ENCODE measurements at places on chromosomes 6 and 20. TPM values are rescaled to one million over a fixed set of nuclear protein-coding genes. Genes with fewer than 3 reads are reported as not detected.

- peaks cover 52% of the 10 kb centered on the region for H3K4me1 ChIP-seq
- H3K36me3 ChIP-seq: peaks cover 41% of the 10 kb centered on the region
- no peak overlapping the region for H3K27ac ChIP-seq
- no peaks in the 10 kb centered on the region for H3K27me3 ChIP-seq
- peak; percentile 60 for DNase-seq
- no peak overlapping the region for H3K4me3 ChIP-seq
These were observed 447 bp downstream of the MCM3 start for GRCh38 chr6:52284131-52284459.

DNA sequence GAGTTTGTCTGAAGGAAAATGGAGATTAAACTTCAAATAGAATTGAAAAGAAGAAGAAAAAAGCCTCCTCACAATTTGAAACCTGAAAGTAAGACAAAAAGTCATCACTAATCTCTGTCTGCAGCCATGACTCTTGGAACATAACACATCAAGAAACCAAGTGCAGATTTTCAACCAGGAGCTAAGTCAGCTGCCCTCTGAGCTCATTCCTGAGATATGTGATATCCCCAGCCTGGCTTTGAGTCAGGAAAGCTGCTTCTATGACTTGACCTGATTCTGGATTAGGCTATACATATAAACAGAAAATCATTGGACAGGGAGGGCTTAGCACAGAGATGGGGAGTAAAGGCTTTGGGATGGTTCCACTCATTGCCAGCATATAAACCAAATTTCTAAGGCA, 891.4 kb downstream of the TFAP2A start:
- H3K4me1 ChIP-seq: no peaks in the 10 kb centered on the region
- no peak overlapping the region for H3K27ac ChIP-seq
- no peak overlapping the region for H3K4me3 ChIP-seq
- no peak for DNase-seq
- no peaks in the 10 kb centered on the region for H3K27me3 ChIP-seq
- no peaks in the 10 kb centered on the region for H3K36me3 ChIP-seq

DNA sequence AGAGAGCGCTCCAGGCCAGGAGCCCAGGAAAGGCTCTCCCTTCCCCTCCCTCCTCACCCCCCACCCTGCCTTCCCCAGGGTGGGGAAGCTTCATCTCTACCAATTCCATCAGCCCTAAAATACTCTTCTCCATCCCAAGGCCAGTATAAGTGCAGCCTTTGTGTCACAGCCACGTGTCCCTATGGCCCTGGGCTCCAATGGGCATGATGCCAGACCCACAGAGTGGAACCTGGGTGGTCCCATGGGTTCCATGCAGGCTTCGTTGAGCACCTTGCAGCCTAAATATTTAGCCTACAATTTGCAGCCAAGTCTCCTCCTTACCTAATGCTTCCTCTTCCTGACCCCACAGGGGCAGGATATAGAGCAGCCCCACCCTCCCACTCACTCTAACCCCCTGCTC, 976 bp upstream of the MATN4 start:
- peaks cover 40% of the 10 kb centered on the region for H3K27me3 ChIP-seq
- no peak overlapping the region for H3K27ac ChIP-seq
- H3K36me3 ChIP-seq: no peaks in the 10 kb centered on the region
- no peak for DNase-seq

- H3K36me3 ChIP-seq: peaks cover 15% of the 10 kb centered on the region
- peak overlapping the region; percentile 81 for H3K4me3 ChIP-seq
- peak; percentile 29 for DNase-seq
- no peak overlapping the region for H3K27ac ChIP-seq
- peaks cover 38% of the 10 kb centered on the region for H3K4me1 ChIP-seq
- H3K27me3 ChIP-seq: no peaks in the 10 kb centered on the region
These were observed 659 bp downstream of the TAF4 start for GRCh38 chr20:62064770-62065673.

DNA sequence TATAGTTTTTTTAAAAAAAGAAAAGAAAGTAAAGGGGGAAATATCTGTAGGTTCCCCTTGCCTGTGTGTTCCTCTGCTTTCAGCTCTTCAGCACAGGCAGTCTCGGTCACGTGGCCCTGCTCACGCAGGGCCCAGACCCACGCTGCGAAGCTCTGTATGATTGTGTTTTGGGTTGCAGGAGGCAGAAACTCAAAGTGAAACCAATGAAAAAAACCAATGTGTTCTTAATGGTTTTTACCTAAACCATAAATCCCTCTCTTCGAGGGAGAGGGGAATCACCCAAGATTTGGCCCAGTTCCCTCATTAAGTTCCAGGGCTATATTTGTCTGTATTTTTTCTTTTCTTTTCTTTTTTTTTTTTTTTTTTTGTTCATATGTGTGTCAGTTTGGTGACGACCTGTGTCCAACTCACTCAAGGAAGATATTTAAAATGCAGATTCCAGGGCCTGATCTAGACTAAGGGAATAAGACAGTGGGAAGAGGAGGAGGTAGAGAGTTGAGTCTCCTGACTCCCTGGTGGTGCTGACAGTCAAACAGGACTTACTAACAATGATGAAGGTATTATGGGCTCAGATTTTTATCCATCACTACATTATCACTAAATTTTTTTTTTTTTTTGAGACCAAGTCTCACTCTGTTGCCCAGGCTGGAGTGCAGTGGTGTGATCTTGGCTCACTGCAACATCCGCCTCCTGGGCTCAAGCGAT, 33.8 kb upstream of the RREB1 start:
- H3K4me3 ChIP-seq: no peak overlapping the region
- no peaks in the 10 kb centered on the region for H3K36me3 ChIP-seq
- peaks cover 40% of the 10 kb centered on the region for H3K27me3 ChIP-seq
- DNase-seq: peak; percentile 79

DNA sequence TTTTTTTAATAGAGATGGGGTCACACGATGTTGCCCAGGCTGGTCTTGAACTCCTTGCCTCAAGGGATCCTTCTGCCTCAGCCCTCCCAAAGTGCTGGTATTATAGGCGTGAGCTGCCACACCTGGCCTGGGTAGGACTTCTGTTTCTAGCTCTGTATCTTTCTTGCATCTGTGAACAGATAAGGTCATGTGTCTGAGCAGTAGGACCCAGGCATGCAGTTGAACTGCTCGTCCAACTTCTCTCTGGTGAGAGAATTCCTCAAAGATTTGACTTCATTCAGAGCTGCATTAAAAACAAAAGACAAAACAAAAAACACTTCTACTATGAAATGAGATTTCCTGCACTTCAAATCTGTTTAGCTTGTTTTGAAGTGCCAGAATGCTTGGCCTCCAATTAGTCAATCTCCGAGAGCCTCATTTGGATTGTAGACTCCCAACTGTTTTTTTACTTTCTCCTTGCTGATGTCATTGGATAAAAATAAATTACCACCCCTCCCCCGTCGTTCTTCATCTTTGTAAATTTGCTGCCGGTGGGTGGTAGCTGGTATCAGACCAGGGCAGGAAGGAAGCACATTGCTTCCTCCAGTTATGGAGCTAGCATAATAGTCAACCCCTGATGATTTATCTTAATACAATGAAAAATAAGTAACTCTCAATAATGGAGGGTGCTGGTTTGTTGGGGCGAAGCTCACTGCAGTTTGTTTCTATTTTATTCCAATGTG, 17.6 kb downstream of the CD109 start:
- DNase-seq: no peak
- no peak overlapping the region for H3K27ac ChIP-seq
- H3K27me3 ChIP-seq: no peaks in the 10 kb centered on the region

- H3K36me3 ChIP-seq: no peaks in the 10 kb centered on the region
- no peaks in the 10 kb centered on the region for H3K27me3 ChIP-seq
- no peaks in the 10 kb centered on the region for H3K4me1 ChIP-seq
- H3K27ac ChIP-seq: no peak overlapping the region
- no peak for DNase-seq
These were observed 218.1 kb upstream of the MCHR2 start for GRCh38 chr6:100212131-100212530.

DNA sequence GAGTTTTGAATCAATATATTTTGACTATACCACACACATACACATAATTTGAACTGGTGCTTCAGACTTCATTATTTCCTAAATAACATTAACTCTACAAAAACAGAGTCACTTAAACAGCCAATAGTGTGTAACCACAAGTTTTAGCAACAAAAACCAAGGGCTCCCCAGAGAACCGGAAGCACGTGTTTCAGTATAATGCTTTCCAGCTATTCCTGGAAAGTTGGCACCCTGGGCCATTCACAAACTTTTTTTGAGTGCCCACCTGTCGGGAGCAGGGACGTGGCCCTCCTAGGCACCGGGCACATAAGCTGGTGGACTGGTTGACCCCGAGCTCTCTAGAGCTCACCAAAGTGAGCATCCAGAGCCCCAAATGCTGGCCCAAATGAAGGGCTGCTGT, 1.9 kb upstream of the SLC35D3 start:
- H3K27ac ChIP-seq: no peak overlapping the region
- DNase-seq: peak; percentile 21
- H3K4me1 ChIP-seq: peaks cover 29% of the 10 kb centered on the region
- peaks cover 56% of the 10 kb centered on the region for H3K27me3 ChIP-seq

DNA sequence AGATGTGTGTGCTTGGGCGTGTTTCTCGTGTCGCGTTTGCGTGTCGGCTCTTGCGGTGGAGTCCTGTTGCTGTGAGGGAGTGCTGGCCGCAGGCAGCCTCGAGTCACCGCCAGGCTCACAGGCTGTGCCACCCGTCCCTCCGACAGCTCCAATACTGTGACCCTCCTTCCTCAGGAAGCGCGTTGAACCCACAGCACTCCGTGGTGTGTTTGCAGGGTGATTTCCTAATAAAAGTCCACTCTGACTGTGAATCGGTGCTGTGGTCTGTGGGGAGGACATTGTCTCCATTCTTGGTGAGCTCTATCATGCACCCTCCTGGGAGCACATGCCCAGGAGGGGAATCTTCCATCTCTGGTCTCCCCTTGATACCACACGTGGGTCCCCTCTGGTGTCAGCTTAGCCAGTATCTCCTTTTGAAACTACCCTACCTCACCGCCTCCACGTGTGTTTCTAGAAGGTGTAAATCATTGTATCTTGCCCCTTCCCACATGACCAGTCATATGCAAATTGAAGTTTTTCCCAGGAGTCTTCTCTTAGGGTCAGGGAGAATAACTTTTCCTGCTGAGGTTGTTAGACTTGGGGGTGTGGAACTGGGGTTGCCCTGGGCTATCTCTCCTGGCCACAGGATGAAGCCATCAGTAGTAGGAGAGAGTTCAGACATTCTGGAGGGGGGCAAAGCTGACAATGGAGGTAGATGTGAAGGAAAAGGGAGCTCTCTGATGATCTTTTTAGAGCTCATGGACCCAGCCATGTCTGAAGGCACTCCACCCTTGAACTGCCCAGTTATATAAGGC, 13.3 kb upstream of the PCMTD2 start:
- DNase-seq: no peak
- H3K27ac ChIP-seq: no peak overlapping the region
- no peaks in the 10 kb centered on the region for H3K36me3 ChIP-seq
- H3K4me1 ChIP-seq: peaks cover 2% of the 10 kb centered on the region
- H3K4me3 ChIP-seq: no peak overlapping the region

- no peak for DNase-seq
- H3K4me3 ChIP-seq: no peak overlapping the region
- no peaks in the 10 kb centered on the region for H3K4me1 ChIP-seq
- H3K36me3 ChIP-seq: no peaks in the 10 kb centered on the region
- no peak overlapping the region for H3K27ac ChIP-seq
These were observed 39.5 kb downstream of the DCBLD1 start for GRCh38 chr6:117521791-117522502.

GRCh38 chr6:88538130-88538706, 372.1 kb upstream of the CNR1 start:
- H3K4me1 ChIP-seq: no peaks in the 10 kb centered on the region
- H3K27me3 ChIP-seq: peaks cover 9% of the 10 kb centered on the region
- no peak overlapping the region for H3K27ac ChIP-seq

DNA sequence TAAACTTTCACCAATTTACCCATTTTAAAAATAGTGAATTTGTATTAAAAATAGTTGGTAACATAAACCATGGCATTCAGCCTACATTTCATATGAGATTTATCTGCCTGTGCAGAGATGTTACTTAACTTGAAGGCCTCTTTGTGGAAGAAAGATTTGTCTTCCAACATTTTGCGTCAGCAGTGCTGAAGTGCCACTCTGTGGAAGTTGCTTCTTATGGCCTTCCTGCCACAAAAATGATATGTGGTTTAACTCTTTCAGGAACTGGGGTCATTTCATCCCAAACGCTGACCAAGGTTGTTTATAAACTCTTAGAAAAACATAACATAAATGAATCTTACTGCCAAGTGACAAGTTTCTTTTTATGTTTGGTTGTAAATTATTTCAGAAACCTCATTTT, 246.8 kb downstream of the ARID1B start:
- peaks cover 27% of the 10 kb centered on the region for H3K4me1 ChIP-seq
- H3K36me3 ChIP-seq: peaks cover 4% of the 10 kb centered on the region
- DNase-seq: no peak

- no peaks in the 10 kb centered on the region for H3K27me3 ChIP-seq
- peaks cover 54% of the 10 kb centered on the region for H3K4me1 ChIP-seq
- peak overlapping the region; percentile 24 for H3K4me3 ChIP-seq
- H3K27ac ChIP-seq: peak overlapping the region; percentile 83
- DNase-seq: no peak
These were observed 7.9 kb downstream of the EXOC2 start for GRCh38 chr6:684831-685636.

DNA sequence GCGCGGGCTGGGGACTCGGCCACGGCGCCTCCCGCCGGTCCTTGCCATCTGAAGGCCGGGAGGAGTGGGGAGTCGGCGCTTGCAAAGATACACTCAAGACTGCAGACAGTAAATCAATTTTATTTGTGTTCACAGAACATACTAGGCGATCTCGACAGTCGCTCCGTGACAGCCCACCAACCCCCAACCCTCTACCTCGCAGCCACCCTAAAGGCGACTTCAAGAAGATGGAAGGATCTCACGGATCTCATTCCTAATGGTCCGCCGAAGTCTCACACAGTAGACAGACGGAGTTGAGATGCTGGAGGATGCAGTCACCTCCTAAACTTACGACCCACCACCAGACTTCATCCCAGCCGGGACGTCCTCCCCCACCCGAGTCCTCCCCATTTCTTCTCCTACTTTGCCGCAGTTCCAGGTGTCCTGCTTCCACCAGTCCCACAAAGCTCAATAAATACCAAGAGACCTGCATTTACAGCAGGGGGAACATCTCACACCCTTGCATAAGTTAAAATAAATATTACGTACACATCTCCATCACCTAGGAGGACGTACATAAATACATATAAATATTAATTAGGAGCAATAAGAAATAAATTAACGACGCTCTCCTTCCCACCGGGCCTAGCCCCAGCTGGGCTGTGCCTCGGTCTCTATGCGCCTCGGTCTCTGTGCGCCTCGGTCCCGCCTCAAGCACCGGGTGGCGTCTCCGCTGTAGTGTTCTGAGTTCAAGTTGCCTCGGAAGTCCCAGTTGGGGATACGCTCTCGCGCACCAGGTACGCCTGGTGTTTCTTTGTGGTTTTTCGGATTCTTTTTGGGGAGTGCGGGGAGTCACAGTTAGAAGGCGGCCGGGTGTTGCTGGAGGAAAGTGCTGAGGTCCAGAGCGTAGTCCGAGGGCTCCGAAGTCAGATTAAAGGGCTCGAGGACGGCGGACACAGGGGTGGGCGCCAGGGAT, 889 bp upstream of the FLOT1 start:
- peak overlapping the region; percentile 99 for H3K4me3 ChIP-seq
- H3K36me3 ChIP-seq: peaks cover 53% of the 10 kb centered on the region
- peak; percentile 65 for DNase-seq
- peak overlapping the region; percentile 96 for H3K27ac ChIP-seq
- peaks cover 67% of the 10 kb centered on the region for H3K4me1 ChIP-seq

The WFDC12 gene
- not detected for total RNA-seq

The C6orf89 gene
- total RNA-seq: 41.1 TPM

The PDE7B gene
- total RNA-seq: 0.29 TPM

The GGTLC1 gene
- not detected for total RNA-seq

The VSTM2L gene
- not detected for total RNA-seq

The SLC25A27 gene
- total RNA-seq: not detected

The CST5 gene
- total RNA-seq: not detected
